Vagina (tissue), 2 donors: ENCODE measurements at places on chromosomes 3 and 15. TPM values are rescaled to one million over a fixed set of nuclear protein-coding genes. Genes with fewer than 3 reads are reported as not detected.

EHHADH gene
- 8.1 TPM for total RNA-seq

IMPG2 gene
- total RNA-seq = 0.25 TPM

ANKRD63 gene
- not detected for total RNA-seq

CLDN16 gene
- total RNA-seq = 0.49 TPM

MAP6D1 gene
- not detected for total RNA-seq

GMPPB gene
- total RNA-seq = 19.9 TPM

ACAN gene
- total RNA-seq = 2.0 TPM

GPX1 gene
- 326 TPM for total RNA-seq

SNX4 gene
- total RNA-seq = 27.5 TPM

NPAP1 gene
- not detected for total RNA-seq

ACSBG1 gene
- 3.4 TPM for total RNA-seq

DNAH1 gene
- 12.3 TPM for total RNA-seq

KLHL40 gene
- not detected for total RNA-seq
